ENCODE measurements at places on chromosomes 7 and 10.

DNA sequence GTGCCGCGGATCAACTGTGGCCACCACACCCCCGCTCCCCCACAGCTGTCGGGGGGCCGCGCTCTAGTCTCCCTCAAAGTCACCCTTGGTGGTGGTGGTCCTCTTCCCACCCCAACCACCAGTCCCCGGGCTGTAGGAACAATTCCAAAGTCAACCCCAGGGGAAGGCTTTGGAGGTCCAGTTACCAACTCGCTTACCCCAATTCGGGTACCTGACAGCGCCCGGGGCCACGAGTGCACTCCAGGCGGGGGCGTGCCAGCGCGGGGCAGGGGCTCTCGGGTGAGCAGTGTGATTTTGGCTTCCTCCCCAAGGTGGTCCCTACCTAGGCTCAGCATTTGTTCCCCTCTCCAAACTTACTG is 584 bp upstream of the ZMIZ1 start:
- DNase-seq = no peak

DNA sequence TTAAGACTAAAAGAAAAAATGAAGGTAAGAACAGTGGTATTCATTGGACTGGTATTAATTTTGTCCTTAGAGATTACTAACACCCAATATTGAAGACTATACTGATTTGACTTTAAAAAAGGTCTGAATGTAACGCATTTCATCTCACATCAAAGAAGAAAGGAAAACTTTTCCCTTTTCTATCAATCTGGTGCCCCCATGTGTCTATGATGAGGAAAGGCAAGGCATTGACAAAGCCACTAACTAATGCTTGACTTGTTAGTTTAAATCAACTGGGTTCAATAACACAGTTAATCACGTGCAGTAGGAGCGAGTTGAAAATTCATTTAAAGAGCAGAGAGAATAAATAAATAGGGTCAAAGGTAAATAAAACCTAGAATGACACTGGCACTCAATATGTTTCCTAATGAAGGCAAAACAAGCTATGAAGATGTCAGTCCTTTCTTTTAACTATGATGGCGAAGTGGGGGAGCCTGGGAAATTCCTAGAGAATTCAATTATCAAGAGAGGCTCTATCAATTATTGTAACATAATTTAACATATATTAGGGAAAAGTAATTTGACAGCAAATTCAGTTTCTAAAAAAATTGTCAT is 180.9 kb downstream of the ANK3 start:
- no peak for DNase-seq

GRCh38 chr7:31033674-31034300 is 18.3 kb upstream of the ADCYAP1R1 start:
- no peak for DNase-seq

DNA sequence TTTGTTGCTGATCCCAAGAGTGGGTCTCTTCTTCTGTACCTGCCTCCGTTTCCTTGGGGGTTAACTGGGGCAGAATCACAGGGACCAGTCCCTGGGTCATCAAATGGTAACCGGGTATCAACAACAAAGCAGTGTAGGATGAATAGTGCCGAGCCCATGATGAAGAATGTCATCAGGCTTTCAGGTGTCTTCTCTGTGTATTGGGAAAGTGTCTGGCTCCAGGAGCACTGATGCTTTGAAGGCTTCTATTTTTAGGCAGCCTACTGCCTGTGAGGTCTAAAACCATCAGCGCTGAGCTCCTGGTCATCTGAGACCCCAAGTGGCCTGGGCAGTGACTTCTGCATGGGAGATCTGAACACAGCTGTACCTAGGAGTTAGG is 48.2 kb upstream of the SHH start:
- no peak for DNase-seq

DNA sequence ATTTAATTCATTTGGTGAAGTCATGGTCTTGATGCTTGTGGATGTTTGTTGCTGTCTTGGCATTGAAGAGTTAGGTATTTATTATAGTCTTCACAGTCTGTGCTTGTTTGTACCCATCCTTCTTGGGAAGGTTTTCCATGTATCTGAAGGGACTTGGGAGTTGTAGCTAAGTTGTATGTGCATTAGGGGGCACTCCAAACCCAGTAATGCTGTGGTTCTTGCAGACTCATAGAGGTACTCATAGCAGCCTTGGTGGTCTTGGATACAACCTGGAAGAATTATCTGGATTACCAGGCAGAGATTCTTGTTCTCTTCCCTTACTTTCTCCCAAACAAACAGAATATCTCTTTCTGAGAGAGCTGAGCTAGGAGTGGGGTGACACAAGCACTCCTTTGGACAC is 93.2 kb downstream of the ADCYAP1R1 start:
- no peak for DNase-seq

DNA sequence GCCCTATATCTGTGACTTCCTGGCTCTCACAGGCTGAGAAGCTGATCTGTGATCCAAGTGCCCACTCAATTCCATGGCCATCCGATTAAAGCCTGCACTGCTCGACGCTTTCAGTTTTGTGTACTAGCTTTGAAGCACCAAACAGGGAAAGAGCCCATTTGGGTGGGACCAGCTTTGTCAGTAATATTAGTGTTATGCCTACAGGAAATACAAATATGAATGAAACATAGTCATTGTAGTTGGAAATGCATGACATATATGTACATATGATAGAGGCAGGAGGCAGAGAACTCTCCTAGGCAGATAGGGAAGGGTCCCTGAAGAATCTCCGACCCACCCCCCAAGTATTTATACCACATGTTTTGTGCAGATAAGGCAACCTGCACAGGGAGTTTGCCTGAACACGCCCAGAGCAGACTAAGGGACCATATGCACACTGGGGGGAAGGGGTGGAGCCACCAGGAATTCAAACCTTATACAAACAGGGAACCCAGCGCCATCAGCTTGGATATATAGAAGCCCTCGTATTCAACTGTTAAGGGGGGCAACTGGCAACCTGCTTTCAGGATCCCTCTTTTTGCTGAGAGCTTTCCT is 653.2 kb downstream of the PARD3 start:
- DNase-seq = no peak

- DNase-seq = no peak
Measured at GRCh38 chr7:36607721-36608095, 116.6 kb downstream of the AOAH start.

GRCh38 chr10:68212721-68213352 is 19.1 kb downstream of the ATOH7 start:
- DNase-seq = no peak

- DNase-seq = no peak
Measured at GRCh38 chr10:125262409-125262808, 102.0 kb upstream of the CTBP2 start.

- DNase-seq = no peak
Measured at GRCh38 chr7:33062023-33062781, at the start of gene NT5C3A. NT5C3A (minus strand) TSS chr7:33062776; CDS start chr7:33062705, 71 bp downstream.

- DNase-seq = no peak
Measured at GRCh38 chr10:71761541-71762113, 11.7 kb downstream of the VSIR start.

DNA sequence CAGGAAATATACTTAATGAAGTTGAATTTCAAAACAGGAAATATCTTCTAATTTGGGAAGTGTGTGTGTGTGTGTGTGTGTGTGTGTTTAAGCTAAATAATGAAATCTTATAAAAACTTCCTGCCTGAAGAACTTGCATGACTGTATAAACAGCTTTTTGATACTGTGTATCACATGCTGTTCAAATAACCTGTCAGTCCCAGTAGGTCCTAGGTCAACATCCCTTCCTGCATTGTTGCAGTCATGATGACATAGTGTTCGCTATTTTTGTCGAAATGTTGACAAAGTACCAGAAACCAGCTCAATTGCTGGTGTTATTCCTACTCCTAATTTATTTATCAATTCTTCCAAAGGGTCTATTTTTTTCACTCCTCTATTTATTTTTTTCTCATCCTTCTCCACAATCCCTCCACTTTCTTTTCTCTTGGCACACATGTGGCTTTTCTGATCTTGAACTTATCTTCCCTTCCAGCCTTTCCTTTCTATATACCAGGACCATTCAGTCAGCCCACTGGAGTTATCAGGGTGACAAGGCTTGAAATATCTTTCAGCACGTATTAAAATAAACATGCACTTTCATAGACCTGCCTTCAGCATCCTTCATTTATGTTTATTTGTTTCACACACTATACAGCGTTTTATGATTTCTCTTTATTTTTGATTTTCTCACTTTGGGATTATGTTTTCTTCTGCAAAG is 115.8 kb downstream of the PLXDC2 start:
- DNase-seq = no peak

DNA sequence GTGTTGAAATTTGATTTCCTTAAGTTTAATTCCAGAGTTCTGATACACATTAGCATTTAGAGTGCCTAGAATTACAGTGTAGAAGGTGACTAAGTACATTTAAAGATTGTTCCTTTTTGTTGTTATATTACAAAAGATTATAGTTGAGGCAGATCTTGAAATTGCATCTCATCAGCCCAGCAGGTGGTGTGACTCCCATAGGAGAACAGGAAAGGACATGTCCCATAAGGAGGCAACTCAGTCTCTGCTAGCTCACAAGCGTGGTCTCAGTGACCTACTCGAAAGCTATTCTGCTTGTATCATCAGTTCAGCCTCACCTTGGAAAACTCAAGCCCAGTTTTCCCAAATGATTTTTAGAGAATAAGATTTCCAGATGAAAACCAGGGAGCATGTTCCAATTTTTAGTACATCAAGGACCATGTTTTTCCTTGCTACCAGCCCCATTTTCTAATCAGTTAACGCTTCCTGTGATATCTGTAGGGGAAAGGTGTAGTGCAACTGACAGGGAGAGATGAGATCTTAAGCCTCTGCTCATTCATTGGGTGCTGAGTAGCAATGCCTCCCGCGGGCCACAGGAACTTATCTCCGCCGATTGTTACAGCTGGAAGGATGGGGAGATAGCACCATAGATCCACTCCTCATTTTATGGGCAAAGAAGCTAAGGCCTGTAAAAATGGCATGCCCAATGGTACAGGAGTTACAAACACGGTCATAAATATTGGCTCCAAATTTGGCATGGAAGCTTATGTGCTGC is 1.1 kb upstream of the GNAI1 start:
- no peak for DNase-seq

DNA sequence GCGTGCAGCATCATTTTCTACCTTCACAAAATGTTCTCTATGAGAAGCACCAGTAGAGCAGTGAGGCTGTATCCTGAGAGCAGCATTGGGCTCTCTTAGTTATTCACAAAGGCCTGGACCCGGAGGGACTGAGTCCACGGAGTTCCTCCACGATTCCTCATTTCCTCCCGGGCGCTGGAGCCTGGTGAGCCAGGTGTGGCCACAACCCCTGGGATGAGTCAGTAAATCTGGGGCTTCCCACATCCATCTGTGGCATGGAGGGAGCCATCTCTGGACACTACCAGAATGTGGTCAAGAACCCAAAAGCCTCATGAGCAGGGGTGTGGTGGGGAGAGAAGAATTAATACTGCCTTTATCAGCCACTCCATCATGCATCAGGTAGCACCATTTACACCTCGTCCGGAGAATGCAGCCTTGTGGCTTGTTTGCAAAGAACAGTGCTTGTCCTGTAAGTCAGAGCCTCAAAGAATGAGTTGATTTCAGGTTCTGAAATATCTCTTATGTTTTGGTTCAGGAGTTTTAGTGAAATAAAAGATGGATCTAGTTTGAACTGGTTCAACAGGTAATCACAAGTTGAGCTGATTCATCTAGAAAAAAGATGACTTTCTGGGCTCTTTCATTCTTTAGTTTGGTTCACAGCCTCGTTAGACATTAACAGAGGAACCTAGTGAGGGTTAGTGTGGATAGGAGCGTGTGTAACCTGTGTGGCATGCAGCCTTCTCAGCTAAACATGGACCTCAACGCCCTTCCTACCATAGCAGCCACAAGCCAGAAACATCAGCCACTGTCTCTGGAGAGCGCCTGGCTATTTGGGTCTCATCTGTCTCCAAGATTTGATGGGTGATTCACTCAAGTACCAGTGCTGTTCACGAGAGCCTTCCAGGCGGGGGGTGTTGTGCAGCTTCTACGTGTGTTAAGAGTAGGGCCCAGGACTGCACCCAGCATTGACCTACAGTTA is 95.2 kb downstream of the WDR37 start:
- no peak for DNase-seq
